ENCODE measurements at places on chromosomes 4 and X. TPM values are rescaled to one million over a fixed set of nuclear protein-coding genes. Genes with fewer than 3 reads are reported as not detected.

Gene ATP2B3
- 0.10 TPM for polyA plus RNA-seq

Gene PLK4
- polyA plus RNA-seq = 17.5 TPM

Gene F9
- polyA plus RNA-seq = not detected

Gene SMIM10L2A
- polyA plus RNA-seq = 10.3 TPM

Gene SPARCL1
- 6.5 TPM for polyA plus RNA-seq

Gene AFM
- polyA plus RNA-seq = 0.57 TPM

Gene PPP2R3B
- polyA plus RNA-seq = 24.9 TPM

Gene MAGEC3
- polyA plus RNA-seq = 0.27 TPM

Gene FRG1
- polyA plus RNA-seq = 63.9 TPM

- no peak for DNase-seq
Measured at GRCh38 chr4:69601065-69601464, 38.4 kb downstream of the UGT2A2 start.

GRCh38 chrX:48636776-48637175 is 39.5 kb downstream of the WDR13 start:
- DNase-seq = no peak

DNA sequence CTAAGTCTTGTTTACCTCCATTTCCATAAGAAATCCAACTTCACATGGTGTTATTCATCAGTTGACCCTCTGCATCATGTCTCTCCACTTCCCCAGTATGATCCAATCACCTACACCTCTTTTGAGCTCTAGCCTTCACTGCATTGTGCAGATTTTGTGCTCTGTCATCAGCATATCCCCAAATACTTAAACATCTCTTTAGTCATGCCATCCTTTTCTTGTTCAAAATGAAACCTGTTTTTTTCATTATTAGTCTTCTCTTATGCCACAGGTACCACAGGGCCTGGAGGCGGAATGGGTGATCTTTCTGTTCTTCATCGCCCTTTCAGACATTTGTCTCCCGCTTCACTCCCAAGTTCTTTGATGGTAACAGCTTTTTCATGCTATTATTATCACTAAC is 382.7 kb upstream of the GALNTL6 start:
- DNase-seq = no peak

DNA sequence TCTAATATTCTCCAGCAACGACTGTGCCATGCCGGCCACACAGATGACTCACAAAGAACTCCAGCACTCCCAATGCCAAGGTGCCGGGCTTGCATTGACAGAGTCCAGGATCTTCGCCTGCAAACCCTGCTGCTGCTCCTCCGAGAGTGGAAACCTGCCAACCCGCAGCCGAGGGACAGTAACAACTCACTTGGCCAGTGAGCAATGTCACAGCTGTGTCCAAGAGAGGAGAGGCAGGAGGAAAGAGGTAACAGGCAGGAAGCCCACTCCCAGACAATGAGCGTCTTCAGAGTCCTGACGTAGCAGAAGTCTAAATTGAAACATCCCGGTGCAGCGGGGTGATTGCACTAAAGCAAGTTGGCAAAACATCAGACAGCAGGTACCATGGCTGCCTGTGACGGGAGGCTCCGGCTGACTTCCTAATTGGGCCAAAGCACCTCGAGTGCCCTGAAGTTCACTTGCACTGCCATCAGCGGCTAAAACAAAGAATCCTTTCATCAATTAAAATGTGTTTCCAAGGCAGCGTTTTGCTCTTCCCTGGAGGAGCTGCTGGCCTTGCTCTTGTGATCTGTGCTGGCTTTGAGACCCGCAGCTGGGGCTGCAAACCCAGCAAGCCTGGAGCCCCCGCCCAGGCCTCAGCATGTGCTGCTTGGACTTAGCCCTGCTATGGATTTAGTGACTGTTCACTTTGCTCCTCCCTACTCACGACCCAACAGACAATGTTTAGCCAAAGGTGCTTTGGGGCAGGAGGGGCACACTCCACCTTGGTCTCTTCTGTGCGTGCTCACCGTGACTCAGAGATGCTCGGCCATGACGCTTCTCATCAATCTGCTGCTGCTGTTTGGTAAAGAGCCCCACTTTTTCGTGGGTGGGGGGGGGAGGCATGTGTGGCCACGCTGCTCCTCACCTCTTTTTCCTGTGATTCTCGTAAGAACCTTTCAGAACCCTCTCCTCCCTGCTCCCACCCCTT is 36.5 kb downstream of the DCTD start:
- no peak for DNase-seq

- no peak for DNase-seq
Measured at GRCh38 chrX:72240976-72241375, 2.1 kb upstream of the ERCC6L start.

DNA sequence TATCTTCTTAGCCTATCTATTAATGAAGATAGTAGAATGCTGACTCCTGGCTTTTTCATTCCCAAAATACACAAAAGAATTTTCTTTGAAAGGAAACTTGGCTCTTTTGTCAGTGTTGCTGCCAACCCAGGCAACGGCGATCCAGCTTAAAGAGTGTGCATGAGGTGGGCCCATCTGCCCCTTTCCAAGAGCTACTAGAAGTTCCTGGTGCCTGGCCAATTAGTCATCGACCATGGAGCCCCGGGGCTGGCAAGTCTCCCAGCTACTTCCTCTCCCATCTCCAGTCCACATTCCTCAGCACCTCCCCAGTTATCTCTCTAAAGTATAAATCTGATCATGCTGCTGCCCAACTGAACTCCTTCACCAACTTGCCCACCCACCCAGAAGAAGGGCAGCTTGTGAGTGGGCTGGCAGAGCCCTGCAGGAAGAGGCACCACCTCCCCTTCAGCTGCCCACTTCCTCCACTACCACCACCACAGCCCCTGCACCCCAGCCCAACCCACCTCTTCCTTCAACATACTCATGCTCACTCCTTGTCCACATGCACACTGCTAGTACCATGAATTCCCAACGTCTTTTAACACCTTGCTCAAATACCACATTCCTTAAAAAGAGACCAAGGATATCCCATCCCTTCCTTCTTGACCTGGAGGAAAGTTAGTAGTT is 158.2 kb upstream of the MAP3K15 start:
- DNase-seq = no peak

DNA sequence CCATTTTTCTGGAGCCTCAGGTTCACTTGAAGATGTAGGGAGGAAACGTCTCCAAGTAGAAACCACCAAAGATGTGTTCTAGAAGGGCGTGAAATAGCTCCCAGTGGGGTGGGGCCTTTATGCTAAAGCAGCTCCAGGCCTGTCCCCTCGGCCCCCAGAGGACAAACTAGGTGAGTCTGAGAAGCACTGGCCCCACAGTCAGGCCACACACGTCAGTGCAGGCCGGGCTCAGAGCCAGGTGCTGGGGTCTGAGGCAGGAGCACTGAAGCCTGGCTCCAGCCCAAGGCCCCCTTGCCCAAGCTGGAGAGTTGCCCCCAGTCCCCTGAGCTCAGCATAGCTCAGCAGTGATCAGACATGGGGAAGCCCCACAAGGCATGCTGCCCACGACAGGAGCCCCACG is 95.4 kb upstream of the PSAPL1 start:
- DNase-seq = no peak

DNA sequence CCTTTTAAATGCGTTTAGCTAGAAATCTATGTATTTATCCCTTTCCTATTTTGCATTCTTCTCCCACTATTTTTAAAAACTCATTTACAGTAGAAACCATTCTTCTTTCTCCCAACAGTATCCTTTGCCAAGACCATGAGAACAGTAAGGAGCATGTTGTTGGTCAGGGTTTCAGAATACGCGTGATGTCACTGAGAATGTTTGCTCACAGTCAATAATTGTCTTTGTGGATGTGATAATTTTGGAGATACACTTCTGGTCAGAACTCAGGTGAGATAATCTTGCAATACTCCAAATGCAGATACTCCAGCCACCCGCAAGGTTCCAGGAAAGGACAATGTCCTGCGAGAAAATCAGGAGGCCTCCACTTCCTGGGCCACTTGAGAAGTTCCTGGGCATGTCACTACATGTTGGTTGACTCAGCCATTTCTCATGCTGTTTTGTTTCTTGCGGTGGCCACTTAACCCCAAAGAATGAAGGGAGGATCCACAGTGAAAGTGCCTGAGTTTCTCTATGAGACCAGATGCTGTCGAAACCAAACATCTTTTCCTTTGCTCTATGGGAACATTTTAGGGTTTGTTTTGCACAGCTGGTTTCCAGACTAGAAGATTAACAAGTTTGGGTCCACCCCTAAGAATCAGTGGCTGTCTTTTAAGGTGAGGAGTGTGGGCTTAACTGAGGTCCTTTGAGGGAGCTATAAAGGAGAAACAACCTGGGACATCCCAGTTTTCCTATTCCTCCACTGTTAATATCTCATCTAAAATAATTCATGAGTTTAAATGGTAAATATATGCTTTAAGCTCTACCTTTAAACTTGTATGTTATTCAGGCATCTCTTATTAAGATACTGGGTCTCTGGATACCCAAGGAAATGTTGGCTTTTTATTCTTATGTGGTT is 116.0 kb downstream of the SOWAHB start:
- no peak for DNase-seq

DNA sequence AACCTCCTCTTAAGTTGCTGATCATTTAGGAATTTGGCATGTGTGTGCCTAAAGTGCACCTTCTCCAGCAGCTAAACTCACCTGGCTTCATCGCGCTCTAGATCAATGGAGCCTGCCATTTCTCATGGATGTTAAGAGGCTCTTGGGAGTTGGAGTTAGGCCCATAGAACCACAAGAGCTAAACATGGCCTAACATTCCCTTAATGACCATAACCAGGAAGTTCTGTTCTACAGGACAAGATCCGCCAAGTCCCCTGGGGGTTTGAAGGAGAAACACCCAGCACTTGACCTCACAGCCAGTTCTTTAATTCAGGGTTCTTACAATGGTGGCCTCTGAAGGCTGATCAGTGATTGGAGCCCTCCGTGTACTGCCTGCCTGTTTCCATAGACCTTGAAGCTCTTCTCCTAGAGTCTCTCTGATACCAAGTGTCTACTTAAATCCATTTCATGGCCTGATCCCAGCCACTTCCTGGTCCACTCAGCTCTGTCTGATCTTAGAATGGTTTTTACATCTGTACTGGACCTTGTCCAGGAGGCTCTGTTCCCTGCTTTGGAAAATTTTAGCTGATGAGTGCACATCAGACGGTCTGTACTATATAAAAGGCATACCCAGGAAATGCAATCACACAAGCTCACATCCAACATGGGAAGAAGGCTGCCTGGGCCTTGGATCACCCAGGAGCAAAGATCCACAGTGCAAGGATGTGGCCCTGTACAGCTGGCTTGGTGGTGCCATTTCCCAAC is 45.1 kb downstream of the RPS3A start:
- no peak for DNase-seq

- DNase-seq = no peak
Measured at GRCh38 chr4:183658362-183659028, 490 bp downstream of the RWDD4 start.

- DNase-seq = no peak
Measured at GRCh38 chr4:190020790-190021717, 6.0 kb downstream of the FRG2 start.

- DNase-seq = no peak
Measured at GRCh38 chr4:15729910-15730533, 27.2 kb downstream of the BST1 start.

- no peak for DNase-seq
Measured at GRCh38 chrX:4830880-4831557, 1117.6 kb upstream of the PRKX start.

DNA sequence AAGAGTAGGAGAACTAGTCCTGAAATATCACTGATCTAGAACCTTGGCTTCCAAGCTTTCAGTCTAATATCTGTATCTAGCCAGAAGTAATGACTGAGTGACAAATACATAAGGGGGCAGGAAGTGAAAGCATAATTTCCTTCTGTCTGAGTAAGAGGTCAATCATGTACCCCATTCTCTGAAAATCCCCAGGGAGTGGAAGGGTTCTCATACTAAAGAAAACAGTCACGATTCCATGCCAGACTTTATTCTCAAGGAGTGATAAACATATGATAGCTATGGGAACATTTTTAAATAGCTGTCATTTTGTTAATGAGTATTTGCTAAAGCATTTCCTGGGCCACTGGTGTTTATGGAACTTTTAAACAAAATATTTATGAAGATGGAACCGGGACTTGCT is 308.5 kb downstream of the ARHGAP24 start:
- no peak for DNase-seq

DNA sequence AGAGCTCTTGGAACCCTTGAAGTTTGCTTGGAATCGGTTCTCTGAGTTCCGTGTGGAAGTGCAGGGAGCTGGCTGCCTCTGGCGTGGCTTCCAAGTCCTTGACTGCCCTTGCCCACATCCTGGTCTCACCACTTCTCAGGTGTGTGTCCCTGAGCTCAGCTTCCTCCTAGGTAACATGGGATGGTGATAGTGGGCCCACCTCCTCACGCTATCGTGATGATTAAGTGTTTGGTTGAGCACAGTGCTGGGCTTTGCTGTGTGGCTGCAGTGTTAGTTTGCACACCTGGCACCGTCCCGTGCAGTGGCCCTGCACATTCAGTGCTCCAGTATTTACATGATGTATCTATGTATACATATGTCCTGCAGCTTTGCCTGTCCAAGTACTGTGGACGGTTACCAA is 81.5 kb downstream of the CLDN34 start:
- DNase-seq = no peak

DNA sequence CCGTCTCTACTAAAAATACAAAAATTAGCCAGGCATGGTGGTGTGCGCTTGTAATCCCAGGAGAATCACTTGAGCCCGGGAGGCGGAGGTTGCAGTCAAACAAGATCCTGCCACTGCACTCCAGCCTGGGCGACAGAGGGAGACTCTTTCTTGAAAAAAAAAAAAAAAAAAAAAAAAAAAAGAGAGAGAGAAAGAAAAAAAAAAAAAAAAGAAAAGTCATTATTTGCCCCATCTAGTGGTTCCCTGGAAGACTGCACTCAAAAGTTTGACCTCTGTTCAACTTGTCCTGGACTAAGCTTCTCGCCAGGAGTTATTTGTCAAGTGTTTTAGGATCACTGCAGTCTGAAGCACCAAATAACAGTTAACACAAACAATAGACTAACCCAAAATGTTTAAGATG is 45.3 kb upstream of the KCTD8 start:
- DNase-seq = no peak

GRCh38 chr4:31021008-31021407 is 300.8 kb downstream of the PCDH7 start:
- DNase-seq = no peak

- no peak for DNase-seq
Measured at GRCh38 chr4:88177983-88178625, 19.7 kb upstream of the ABCG2 start.

GRCh38 chrX:43679778-43680177 is 23.7 kb downstream of the MAOA start:
- DNase-seq = no peak

DNA sequence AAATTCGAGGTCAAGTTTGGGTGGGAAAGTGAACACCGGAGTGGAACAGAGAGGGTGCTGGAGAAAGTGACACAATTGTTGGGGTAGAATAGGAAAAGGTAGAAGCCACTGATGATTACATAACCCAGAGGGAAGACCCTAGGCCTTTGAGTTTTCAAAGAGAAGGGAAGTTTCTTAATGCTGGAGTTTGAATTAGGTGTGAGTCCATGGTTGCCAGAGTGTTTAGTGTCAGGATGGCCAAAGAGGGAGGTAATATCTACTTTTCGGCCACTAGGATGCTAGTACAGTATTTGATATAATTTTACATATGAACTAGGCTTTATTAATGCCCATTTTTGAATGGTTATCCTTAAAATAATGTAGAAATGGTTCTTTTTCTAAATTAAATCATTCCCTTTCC is 5.4 kb downstream of the BCORL1 start:
- no peak for DNase-seq
